ENCODE measurements at places on chromosomes 13 and 19. TPM values are rescaled to one million over a fixed set of nuclear protein-coding genes. Genes with fewer than 3 reads are reported as not detected.

DNA sequence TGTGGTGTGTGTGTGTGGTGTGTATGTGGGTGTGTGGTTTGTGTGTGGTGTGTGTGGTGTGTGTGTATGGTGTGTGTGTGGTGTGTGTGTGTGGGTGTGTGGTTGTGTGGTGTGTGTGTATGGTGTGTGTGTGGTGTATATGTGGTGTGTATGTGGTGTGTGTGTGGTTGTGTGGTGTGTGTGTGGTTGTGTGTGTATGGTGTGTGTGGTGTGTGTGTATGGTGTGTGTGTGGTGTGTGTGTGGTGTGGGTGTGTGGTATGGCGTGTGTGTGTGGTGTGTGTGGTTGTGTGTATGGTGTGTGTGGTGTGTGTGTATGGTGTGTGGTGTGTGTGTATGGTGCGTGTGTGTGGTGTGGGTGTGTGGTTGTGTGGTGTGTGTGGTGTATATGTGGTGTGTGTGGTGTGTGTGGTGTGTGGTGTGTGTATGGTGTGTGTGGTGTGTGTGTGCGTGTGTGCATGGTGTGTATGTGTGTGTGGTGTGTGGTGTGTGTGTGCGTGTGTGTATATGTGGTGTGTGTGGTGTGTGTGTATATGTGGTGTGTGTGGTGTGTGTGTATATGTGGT lies 8.7 kb downstream of the SHISA7 start:
- DNase-seq = no peak

GRCh38 chr19:1074544-1075283 lies 7.7 kb downstream of the ARHGAP45 start:
- peak; percentile 87 for DNase-seq

GRCh38 chr13:29227576-29227975 lies 367.9 kb downstream of the SLC7A1 start:
- no peak for DNase-seq

DNA sequence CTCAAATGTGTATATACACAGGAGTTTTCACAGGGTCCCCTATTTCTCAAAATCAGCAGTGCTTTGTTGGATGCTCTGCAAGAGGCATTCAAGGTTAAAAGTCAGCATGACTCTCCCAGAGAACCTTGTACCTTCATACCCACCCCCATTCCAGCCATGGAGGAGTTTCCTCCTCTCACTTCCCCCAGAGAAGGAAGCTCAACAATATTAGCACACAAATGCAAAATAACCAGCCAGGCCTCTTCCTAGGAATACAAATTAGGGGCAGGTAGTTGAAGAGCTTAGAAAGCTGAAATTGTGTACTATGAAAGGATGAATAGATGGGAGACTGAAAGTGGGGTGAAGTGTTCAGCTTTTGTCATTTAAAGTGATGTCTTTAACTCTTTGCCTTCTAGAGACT lies 43.8 kb downstream of the SPRY2 start:
- peak; percentile 4 for DNase-seq

- no peak for DNase-seq
These were observed 10.4 kb downstream of the ERVK3-1 start for GRCh38 chr19:58315580-58315979.

GRCh38 chr13:49836516-49836915 lies 44.0 kb upstream of the KPNA3 start:
- no peak for DNase-seq

DNA sequence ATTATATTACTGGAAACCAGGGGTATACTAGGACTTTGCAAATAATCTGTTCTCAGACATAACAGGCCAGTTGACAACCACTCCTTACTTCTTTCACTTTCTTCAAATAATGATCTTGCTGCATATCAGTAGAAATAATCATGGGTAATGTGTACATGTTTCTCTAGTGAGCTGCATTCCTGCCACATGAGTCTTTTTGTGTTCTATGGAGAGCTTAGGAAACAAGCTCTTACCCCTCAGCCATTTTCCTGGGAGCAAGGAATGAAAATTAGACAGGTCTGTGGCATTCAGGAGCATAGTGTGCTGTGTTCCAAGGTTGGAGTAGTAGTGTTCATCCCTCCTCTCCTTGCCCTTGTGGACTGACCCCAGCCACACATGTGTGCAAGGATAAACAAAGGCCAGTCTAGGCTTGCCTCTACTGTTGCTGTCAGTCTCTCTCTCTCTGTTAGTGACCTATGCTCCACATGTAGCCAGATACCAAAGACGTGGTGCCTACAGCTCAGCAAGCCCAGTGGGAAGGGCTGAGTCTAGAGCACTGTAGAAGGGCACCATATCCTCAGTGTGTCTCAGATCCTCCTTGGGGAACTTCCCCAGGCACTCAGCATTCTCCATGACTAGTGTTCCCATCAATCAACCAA lies 11.5 kb upstream of the OXGR1 start:
- DNase-seq = no peak

DNA sequence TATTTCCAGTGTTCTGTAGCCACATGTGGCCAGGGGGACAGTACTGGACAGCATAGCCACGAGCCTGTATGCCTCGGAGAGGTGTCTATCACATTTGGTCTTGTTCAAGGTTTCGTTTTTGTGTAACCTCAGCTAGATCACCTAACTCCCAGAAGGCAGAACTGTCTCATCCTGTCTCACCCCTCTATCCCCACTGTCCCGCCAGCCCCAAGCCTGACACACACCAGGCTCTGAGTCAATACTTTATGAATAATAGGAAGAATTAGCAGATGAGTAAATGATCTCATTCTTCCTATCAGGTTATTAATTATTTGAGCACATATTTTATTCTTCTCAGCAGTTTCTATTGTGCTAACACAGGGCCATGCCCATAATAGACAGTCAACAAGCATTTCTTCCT lies 132.2 kb downstream of the NUFIP1 start:
- DNase-seq = no peak

GRCh38 chr13:91249861-91250260 lies 97.6 kb upstream of the MIR17HG start:
- DNase-seq = no peak

- DNase-seq = no peak
These were observed 1.4 kb upstream of the RBM26 start for GRCh38 chr13:79407349-79407979.

GRCh38 chr13:63944911-63945310 lies 2529.3 kb upstream of the PCDH20 start:
- DNase-seq = no peak

GRCh38 chr13:64347664-64348063 lies 2882.5 kb downstream of the PCDH9 start:
- DNase-seq = no peak

DNA sequence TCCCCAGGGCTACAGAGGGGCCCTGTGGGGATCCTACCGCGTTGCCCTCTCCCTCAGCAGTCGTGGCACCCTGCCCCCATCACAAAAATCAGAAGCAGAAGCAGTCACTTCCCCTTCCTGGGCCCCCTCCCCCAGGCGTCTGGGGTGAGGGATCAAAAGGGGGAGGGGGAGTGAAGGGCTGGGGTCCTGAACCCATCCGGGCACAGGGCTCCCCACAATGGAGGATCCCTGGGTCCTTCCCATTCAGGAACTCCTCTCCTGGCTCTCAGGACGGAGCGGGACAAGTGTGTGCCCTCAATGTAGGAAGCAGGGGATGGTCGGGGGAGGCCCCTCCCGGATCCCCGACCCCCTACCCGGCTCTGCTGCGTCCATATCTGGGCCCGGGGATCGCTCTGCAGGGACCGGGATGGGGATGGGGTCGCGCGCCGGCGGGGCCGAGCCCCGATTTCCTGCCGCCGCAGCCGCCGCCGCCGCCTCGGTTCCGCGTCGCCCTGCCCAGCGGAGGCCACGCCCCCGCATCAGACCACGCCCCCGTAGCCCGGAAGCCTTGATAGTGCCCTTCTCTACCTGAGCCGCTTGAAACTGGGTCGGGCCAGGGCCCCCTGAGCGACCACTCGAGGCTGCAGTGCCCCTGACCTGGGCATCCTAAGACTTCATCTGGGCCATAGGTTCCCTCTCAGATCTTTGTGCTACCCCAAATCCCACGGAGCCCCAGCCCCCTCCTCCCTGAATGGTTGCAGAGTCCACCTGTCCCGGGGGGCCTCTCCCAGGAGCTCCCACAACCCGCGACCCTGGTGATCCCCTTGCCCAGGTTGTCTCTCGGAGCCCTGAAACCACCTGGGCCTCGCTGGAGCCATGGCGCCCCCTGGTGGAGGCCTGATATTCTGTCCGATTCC lies at the start of gene GMIP:
TSS of gene GMIP (minus strand) at position 500 of the 896 bp plus-strand sequence. CDS start at position 372, 128 bp downstream.
- DNase-seq = peak; percentile 70

Gene ZNF44
- 3.4 TPM for polyA plus RNA-seq

Gene SHISA2
- polyA plus RNA-seq = not detected

Gene PGLYRP2
- polyA plus RNA-seq = 0.15 TPM

Gene PEAK3
- 5.2 TPM for polyA plus RNA-seq

Gene CCL25
- not detected for polyA plus RNA-seq

Gene FFAR3
- polyA plus RNA-seq = 1.2 TPM

Gene BICRA
- polyA plus RNA-seq = 4.6 TPM

Gene TJP3
- not detected for polyA plus RNA-seq

Gene ZFP30
- 0.46 TPM for polyA plus RNA-seq

Gene CDX2
- polyA plus RNA-seq = not detected

Gene ZNF850
- polyA plus RNA-seq = 0.08 TPM

All from CD14-positive monocyte (primary cell).